ENCODE measurements at places on chromosomes 6 and 20. TPM values are rescaled to one million over a fixed set of nuclear protein-coding genes. Genes with fewer than 3 reads are reported as not detected.

DNA sequence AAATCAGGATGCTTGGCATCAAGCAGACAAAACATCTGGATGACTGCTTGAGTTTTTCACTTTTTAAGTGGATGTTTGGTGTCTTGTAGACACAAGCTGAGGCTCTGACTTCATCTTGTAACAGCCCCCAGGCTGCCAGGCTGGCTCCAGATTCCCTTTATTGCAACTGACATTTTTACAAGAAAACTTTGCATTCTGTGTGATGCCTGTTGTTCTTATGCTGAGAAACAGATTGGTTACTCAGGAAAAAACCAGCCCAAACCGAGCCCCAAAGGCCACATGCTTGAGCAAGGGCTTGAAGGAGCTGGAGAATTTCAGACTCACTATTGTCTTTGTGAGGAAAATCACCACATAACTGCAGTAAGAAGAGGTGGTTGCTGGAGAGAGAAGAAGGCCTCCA lies 98.4 kb upstream of the PREP start:
- no peak for DNase-seq

GRCh38 chr6:134171517-134171916 lies 119.1 kb upstream of the SLC2A12 start:
- DNase-seq, result peak; percentile 65

DNA sequence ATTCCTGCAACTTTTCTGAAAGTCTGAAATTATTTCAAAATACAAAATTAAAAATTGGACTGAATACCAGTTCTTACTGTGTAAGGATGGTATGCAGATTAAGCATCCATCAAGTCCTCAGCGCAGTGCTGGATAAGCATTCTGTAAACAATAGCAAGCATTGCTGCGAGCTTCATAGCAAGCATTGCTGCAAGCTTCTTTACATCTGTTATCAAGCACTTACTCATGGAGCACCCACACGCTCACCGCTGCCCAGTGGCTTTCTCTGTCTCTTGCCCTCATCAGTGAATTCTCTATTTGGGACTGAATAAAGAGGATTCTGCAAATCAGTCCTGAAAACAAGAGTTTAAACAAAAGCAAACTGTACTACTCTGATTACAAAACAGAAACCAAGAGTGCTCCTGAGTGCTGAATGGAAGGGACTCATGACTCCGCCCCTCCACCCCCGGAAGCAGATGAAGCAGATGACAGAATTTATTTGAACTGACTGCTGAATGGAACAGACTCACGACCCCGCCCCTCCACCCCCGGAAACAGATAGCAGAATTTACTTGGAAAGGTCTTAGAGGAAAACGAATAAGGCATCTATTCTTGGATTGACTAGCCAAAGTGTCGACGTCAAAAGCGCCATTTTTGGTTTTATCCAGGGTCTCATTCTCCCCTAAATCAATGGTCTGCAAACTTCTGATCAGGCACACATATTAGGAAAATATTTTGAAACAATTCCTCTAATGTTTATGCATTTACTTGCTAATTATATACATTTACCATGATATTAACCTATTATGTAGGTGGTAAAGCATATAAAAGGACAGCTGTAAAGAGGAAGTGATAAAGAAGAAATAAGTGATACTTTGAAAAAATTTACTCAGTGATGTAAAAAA lies 22.1 kb upstream of the EYA2 start:
- peak; percentile 6 for DNase-seq

DNA sequence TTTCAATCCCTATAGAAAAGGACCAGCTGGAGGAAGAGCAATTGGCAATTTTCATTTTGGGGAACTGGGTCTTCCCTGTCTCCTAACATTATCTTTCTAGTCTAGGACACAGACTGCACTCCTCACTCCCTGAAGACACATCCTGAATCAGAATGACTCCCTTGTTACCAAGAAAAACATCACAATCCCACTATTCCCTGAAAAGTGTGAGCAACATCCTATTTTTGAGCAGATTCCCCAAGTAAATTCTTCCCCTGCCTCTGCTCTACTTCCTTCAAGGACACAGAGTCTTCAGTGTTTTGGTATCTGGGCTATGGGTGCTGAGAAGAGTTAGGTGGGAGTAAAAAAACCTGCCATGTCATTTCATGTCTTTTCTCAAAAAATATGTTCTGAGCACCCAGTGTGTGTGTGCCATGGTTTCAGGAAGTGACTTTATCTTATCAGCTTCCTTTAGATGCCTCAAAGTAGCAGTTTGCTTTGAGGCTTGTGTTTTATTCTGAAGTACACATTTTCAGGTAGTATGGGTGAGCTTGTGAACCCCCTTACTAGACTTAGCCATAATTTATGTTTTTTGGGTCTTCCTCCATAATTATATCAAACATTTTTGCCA lies 12.4 kb downstream of the LAMA4 start:
- DNase-seq, result no peak

DNA sequence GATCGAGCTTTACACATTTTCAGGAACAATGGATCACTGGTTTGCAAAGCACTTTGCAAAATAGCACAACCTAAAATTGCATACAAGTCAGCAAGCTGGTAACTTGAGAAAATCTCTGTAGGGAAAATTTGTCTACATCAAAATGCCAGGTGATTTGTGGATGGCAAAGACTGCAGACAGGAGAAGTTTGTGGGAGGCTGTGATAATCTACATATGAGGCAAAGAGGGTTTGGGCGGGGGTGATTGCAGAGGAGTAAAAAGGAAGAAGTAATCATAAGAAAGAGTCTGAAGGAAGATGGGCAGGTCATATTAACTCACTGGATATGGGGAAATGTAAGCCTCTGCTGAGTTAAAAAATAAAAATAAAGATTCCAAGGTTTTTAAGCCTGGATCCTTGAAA lies 166.3 kb upstream of the STXBP5 start:
- DNase-seq, result no peak

DNA sequence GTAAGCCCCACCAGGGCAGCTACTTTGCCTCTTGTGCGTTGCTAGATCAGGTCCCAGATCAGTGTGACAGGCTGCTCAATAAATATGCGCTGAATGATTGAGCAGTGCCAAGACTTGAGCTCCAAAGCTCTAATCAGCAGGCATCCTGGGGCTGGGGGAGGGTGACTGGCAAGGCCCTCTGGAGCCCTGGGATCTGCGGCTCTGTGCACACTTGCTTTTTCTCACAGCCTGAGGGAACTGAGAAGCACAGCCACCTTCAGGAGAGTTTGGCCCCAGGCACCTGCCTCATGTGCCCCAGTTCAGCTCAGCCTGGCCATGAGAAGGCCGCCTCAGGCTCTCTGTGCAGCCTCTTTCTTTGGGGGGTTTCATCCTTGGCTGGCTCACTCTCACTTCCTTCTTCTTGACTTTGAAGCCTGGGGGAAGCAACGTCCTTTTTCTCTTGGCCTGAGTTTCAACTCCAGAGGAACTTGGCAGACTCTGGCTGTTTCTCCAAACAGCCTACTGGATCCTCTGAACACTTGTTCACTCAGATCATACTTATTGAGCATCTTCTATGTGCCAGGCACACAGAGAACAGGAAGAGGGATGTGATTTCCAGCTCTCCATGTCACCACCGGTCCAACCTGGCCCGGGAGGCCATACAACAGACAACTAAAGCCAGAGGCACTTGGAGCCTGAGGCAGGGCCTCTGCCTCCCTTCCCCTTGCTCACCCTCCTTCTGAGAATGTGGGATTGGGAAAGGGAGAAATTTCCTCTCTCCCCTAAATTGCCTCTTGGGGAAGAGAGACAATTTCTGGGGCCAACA lies 114.0 kb downstream of the VEGFA start:
- DNase-seq, result peak; percentile 28

GRCh38 chr20:21395666-21396598 lies 1.4 kb downstream of the NKX2-4 start:
- no peak for DNase-seq

MRAP2 gene
- 0.33 TPM for total RNA-seq

DUSP15 gene
- 9.9 TPM for total RNA-seq

FAM217A gene
- not detected for total RNA-seq

All from fibroblast of the aortic adventitia (primary cell).